ENCODE measurements at places on chromosomes 4 and X.

GRCh38 chr4:187480146-187481145, 515.1 kb upstream of the ZFP42 start:
- DNase-seq = no peak

DNA sequence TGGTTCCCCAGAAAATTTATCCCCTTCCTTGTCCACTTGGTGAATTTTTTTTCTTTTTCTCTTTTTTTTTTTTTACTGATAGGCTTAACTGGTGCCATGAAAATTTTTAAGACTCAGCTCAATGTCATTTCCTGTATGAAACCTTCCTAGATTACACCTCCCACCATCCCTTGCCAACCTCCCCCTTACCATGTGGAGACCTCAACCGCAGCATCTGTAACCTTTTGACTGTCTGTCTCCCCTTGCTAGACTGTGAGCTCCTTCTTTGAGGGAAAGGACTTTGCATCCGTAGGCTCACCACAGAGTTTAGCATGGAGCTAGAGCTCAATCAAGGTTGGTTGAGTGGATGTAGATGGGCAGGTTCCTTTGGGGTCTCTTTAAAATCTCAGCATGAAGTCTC, 5.2 kb upstream of the PGRMC1 start:
- DNase-seq = no peak

- DNase-seq = no peak
Observed at GRCh38 chr4:113179091-113179490, 129.6 kb downstream of the ANK2 start.

GRCh38 chr4:40940317-40940741, 190.6 kb downstream of the NSUN7 start:
- DNase-seq = no peak

DNA sequence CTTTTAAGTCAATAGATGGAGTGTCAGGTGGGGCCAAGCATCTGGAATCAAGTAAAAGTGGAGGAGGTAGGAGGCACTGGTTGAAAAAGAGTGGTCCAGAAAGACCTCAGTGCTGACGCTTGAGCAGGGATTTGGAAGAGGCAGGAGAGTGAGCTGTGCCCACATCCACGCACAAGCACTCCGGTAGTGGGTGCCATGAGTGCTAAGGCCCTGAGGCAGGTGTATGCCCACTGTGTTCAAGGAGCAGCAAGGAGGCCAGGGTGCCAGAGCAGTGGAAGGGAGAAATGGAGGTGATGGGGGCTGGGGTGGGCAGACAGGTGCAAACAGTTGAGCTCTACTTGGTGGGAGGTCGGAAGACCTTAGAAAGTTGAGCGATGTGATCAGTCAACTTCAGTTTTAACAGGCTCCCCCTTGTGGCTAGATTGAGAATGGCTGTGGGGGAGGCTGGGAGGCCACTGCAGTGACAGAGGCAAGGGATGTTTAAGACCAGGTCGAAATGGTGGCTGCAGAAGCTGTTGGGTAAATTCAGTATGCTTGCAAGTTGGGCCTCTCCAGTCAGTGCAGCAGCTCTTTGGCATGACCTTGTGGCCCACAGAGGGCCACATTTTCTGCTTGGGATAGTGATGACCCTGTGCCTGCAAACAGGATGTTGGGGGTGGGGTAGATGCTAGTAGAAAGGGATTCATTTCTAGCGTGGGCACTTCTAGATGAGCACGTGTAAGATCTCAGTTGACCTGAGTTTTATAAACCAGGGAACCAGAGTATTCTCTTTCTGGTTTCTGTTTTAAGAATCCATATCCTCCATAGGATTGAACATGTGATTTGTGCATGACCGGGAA, 12.7 kb downstream of the TKTL1 start:
- peak; percentile 80 for DNase-seq

DNA sequence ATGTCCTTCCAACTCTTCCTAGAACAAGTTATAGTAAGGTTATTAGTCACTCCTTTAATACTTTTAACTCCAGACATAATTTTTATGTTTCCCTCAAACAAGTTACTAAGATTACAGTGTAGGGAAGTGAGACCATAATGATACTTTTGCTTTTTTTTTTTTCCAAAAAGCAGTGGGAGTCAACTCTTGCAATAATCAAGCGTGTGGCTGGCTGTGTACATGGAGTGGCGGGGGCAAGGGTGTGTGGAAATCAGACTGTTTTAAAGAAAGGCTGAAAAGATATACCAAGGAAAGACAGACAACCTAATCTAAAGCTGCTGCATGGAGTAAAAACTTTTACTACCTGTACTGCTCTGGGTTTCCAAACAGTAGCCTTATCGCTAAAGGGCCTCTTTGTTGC, 4.1 kb downstream of the NOA1 start:
- no peak for DNase-seq

GRCh38 chr4:173371292-173372192, 788 bp downstream of the SAP30 start:
- peak; percentile 46 for DNase-seq

- DNase-seq = no peak
Observed at GRCh38 chrX:112877771-112878173, 37.1 kb upstream of the AMOT start.

- DNase-seq = no peak
Observed at GRCh38 chrX:72146527-72146926, 14.8 kb upstream of the RTL5 start.

- no peak for DNase-seq
Observed at GRCh38 chr4:83043801-83044407, 8.9 kb downstream of the COPS4 start.

- DNase-seq = no peak
Observed at GRCh38 chr4:98318521-98318920, 57.3 kb downstream of the RAP1GDS1 start.

DNA sequence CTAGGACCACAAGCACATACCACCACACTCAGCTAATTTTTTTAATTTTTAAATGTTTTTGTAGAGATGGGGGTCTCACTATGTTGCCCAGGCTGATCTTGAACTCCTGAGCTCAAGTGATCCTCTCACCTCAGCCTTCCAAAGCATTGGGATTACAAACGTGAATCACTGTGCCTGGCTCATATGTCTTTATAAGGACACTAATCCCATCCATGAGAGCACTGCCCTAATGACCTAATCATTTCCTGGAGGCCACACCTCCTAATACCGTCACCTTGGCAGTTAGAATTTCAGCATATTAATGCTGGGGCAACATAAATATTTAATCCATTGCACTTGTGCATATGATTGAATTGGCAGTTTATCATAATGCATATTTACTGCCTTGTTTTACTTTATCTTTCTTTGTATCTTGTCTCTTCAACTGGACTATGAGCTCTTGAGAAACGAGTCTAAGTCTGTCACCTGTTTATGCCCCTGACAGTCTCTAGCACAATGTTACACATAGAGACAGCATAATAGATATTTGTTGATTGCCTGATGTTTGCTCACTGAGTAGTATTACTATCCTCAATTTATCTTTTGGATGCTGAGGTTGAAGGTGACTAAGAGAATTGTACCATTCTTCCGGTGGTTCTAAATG, 172.0 kb downstream of the AASDH start:
- no peak for DNase-seq

DNA sequence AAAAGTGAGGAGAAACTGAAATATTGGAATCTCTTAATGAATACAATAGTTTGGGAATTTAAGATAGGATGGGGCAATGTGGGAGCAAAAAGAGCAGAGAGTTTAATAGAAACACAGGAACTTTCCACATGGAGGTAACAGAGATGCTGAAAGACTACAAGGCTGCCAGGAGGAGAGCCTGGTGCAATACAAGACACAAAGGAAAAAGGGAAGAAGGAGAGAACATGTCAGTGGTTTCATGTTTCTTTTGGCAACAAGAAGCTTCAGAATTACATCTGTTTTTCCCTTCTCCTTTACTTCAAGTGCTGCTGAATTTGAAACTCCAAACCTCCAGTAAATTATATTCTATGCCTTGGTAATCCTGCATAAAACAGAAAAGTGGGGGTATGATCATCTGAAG, 474.3 kb downstream of the FAT4 start:
- DNase-seq = no peak

DNA sequence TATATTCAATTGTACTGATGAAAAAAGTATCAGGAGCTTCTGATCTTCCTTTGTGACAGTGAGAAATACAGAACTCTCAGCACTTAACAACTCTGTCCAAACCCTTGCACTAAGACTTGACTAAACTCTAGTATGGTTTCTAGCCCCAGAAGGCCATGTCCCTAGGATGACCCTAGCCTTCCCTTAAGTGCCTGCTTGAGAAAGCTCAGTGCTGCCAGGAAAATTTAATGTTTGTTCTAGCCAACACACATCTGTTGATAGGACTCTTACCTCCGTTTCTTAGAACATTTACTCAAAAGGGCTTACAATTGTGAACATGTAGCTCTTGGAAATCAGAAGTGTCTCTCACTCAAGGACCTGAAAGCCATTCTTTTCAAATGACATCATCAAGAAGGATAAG, 1055.2 kb upstream of the FTHL17 start:
- no peak for DNase-seq

DNA sequence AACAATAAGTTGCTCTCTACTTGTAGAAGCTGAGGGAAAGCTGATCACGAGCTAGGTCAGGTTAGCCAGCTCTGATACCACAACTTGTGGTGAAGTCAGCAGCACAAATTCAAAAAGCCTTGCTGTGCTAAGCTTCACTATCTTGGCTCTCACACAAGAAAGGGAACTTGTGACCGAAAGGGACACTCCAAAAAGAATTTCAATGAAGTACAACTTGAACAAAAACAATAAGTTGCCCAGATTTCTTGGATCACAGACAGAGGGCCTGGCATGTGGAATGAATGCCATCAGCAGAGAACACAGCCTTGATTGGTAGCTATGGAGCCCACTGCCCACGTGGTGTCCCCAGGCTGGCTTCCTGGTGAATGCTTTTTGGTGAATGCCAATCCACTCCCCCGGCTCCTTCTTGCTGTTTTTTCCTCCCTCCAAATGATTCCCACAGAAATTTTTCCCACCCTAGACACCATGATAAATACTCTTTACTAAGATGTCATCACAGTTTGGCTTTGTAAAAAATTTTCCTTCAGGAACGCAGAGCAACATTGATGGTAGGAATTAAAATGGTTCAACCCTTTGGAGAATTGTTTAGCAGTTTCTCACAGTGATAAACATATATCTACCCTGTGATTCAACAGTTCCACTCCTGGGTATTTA, 82.6 kb downstream of the ANXA3 start:
- DNase-seq = no peak
